ENCODE measurements at places on chromosomes 4 and X.

GRCh38 chr4:38860788-38861424, 4.3 kb upstream of the TLR6 start:
- H3K27ac ChIP-seq: no peak overlapping the region
- H3K36me3 ChIP-seq: no peaks in the 10 kb centered on the region
- H3K27me3 ChIP-seq: no peaks in the 10 kb centered on the region
- H3K4me1 ChIP-seq: peaks cover 16% of the 10 kb centered on the region

- no peak overlapping the region for H3K27ac ChIP-seq
- peaks cover 3% of the 10 kb centered on the region for H3K4me1 ChIP-seq
- H3K27me3 ChIP-seq: peaks cover 2% of the 10 kb centered on the region
- no peak for DNase-seq
- no peaks in the 10 kb centered on the region for H3K36me3 ChIP-seq
Observed at GRCh38 chr4:154366956-154367355, 124.6 kb downstream of the DCHS2 start.

DNA sequence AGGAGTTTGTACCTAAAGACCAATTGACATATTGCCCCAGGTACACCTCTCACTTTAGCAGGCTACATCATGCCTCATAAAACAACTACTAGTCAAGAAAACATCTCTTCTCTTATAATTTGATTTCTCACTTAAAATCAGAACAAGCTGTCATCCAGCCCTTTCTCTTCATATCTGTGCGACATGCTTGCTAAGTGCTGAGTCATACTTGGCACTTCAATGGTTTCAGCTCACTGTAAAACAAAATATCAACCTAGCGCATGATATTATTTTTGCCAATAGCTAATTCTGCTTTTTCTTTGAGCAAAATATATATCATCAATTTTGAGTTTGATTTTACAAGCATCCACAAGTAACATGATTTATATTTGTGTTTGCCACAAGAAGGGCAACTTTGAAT, 27.9 kb upstream of the FUNDC1 start:
- H3K4me3 ChIP-seq: no peak overlapping the region
- no peaks in the 10 kb centered on the region for H3K36me3 ChIP-seq
- H3K27me3 ChIP-seq: no peaks in the 10 kb centered on the region
- no peak overlapping the region for H3K27ac ChIP-seq

DNA sequence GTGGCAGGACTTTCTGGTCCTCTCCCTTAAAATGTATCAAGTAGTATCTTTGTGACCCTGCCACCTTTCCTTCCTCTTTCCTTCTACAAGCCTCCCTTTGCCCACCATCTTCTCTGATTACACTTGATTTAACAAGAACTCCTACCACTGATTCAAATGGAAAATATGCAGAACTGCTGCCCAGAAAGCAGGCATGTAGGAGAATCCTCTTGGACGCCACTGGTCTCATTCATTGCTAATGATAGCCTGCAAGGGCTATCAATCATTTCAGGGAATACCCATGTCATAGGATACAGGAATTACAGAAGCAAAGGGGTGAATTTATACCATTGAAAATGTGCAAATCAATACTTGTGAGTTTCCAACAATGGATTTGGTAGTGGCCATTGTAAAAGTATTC, 294.6 kb upstream of the NRK start:
- DNase-seq: no peak
- no peak overlapping the region for H3K27ac ChIP-seq
- no peaks in the 10 kb centered on the region for H3K27me3 ChIP-seq
- no peaks in the 10 kb centered on the region for H3K36me3 ChIP-seq
- no peak overlapping the region for H3K4me3 ChIP-seq
- no peaks in the 10 kb centered on the region for H3K4me1 ChIP-seq

DNA sequence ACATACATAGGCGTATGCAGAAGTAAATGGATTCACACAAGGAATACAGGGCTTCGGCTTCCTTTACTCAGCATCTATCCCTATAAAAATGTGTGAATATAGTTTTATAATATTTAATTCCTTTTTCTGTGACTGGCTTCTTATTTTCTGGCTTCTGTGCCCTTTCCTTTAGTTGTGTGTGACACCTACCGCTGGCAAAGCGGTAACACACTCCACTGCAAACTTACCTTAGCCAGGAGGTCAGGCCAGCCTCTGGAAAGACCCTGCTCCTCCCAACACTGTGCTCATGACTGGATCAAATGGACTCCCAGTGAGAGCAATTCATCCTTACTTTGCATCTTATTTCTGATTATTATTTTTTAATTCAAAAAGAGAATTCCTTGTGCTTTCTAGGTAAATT, 244.2 kb downstream of the ANK2 start:
- H3K4me1 ChIP-seq: no peaks in the 10 kb centered on the region
- no peak for DNase-seq
- no peak overlapping the region for H3K4me3 ChIP-seq

GRCh38 chr4:168163106-168163505, 70.8 kb downstream of the ANXA10 start:
- H3K27me3 ChIP-seq: no peaks in the 10 kb centered on the region
- DNase-seq: no peak
- H3K36me3 ChIP-seq: no peaks in the 10 kb centered on the region
- H3K27ac ChIP-seq: no peak overlapping the region
- H3K4me3 ChIP-seq: no peak overlapping the region

DNA sequence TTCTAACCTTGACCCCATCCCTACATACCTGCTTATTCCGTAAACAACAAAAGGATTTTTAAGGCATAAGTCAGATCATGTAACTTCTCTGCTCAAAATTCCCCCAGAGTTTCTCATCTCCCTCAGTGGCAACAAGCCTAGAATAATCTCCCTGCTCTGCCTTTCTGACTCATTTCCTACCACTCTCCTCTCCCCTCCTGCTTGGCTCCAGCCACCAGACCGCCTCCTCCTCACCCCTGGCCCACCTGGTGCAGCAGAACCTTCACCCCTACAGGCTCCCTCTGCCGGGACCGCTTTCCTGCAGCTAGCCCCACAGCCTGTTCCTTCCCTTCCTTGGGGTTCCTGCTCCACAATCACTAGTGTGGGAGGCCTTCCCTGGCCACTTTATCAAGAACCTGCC, 32.1 kb downstream of the TSPAN5 start:
- H3K27me3 ChIP-seq: no peaks in the 10 kb centered on the region
- H3K36me3 ChIP-seq: no peaks in the 10 kb centered on the region
- peaks cover 5% of the 10 kb centered on the region for H3K4me1 ChIP-seq
- peak; percentile 51 for DNase-seq

DNA sequence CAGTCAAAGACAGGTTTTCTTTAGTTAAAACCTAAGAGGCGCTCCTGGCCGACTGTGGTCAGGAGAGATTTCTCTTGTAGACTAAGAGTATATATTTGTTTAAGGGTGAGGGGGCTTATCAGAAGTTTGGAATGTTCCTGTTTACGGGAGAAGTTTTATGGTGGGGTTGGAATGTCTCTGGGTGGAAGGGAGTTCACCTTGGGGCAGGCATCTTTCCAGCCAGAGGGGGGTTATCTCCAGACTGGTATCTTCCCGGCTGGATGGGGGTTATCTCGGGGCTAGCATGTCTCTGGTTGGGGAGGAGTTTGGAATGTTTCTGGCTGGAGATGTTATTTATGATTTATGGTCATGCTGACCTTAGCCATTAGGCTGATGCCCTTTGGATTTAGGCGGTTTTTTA, 116.0 kb downstream of the COX7B2 start:
- no peak for DNase-seq
- no peaks in the 10 kb centered on the region for H3K4me1 ChIP-seq
- H3K27ac ChIP-seq: no peak overlapping the region
- H3K27me3 ChIP-seq: no peaks in the 10 kb centered on the region
- H3K36me3 ChIP-seq: no peaks in the 10 kb centered on the region
- no peak overlapping the region for H3K4me3 ChIP-seq

GRCh38 chrX:129719931-129720530, 18.7 kb upstream of the XPNPEP2 start:
- DNase-seq: no peak
- H3K27me3 ChIP-seq: no peaks in the 10 kb centered on the region
- no peak overlapping the region for H3K4me3 ChIP-seq
- H3K36me3 ChIP-seq: no peaks in the 10 kb centered on the region
- no peak overlapping the region for H3K27ac ChIP-seq

DNA sequence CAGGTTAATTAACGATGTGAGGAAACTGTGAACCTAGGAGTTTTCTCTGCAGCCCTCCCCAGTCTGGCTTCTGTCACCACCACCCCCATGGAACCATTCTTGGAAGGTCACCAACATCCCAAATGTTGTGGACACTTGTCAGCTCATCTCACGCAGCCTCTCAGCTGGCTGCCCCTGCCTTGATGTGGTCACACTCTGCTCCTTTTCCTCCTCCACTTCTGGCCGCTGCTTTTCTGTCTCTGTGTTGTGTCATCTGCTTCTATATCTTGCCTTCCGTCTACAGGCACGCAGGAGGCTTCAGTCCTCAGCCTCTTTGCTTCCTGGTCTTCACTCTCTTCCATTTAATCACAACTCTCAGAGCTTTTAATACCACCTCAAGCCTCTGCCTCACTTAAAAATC, 371.5 kb upstream of the SLIT2 start:
- H3K27ac ChIP-seq: no peak overlapping the region
- no peaks in the 10 kb centered on the region for H3K27me3 ChIP-seq
- H3K36me3 ChIP-seq: no peaks in the 10 kb centered on the region
- no peak for DNase-seq

- no peaks in the 10 kb centered on the region for H3K4me1 ChIP-seq
- no peak overlapping the region for H3K27ac ChIP-seq
- no peak for DNase-seq
- no peak overlapping the region for H3K4me3 ChIP-seq
Observed at GRCh38 chr4:175622887-175623286, 189.2 kb downstream of the GPM6A start.

- H3K4me1 ChIP-seq: peaks cover 66% of the 10 kb centered on the region
- H3K27me3 ChIP-seq: no peaks in the 10 kb centered on the region
- peaks cover 5% of the 10 kb centered on the region for H3K36me3 ChIP-seq
- peak overlapping the region; percentile 58 for H3K4me3 ChIP-seq
- no peak for DNase-seq
Observed at GRCh38 chrX:153922932-153923857, 2.9 kb downstream of the ARHGAP4 start.

DNA sequence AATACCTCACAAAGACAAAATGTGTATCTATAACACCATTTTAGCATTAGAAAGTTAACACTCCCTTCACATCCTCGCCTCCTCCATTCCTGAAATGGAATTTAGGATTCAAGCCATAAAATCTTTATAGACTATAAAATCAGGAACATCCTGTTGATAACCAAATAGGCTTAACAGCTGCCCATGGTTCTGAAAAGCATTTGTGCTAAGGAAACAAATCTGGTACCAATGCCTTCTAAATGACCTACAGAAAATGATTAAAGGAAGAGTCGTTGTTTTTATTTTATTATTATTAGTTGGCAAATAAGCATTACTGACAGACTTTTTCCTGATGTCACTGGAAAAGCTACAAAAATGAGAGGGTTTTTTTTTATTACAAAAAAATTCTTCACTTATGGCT, 79.8 kb downstream of the PAPSS1 start:
- no peaks in the 10 kb centered on the region for H3K4me1 ChIP-seq
- H3K27ac ChIP-seq: no peak overlapping the region
- H3K36me3 ChIP-seq: peaks cover 25% of the 10 kb centered on the region
- no peak overlapping the region for H3K4me3 ChIP-seq
- DNase-seq: no peak

DNA sequence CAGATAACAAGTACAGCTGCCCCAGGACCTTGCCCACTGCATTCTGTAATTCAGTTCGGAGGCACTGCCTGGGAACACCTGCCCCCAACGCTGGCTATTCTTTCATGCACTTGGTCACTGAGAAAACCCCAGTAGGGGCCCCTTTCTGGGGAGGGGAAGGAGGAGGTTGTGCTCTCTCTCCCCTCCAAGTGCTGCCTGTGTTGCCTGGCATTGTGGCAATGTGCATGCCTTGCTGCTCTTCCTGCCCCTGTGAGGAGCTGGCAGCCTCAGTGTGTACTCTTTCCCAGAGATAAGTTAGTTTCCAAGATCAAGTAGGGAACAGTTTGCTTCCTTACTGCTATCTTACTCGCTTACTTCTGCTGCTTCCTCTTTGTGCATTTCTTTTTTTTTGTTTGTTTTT, 90.8 kb downstream of the AASDH start:
- DNase-seq: no peak
- no peaks in the 10 kb centered on the region for H3K27me3 ChIP-seq
- no peak overlapping the region for H3K4me3 ChIP-seq
- no peak overlapping the region for H3K27ac ChIP-seq
- H3K4me1 ChIP-seq: peaks cover 16% of the 10 kb centered on the region

DNA sequence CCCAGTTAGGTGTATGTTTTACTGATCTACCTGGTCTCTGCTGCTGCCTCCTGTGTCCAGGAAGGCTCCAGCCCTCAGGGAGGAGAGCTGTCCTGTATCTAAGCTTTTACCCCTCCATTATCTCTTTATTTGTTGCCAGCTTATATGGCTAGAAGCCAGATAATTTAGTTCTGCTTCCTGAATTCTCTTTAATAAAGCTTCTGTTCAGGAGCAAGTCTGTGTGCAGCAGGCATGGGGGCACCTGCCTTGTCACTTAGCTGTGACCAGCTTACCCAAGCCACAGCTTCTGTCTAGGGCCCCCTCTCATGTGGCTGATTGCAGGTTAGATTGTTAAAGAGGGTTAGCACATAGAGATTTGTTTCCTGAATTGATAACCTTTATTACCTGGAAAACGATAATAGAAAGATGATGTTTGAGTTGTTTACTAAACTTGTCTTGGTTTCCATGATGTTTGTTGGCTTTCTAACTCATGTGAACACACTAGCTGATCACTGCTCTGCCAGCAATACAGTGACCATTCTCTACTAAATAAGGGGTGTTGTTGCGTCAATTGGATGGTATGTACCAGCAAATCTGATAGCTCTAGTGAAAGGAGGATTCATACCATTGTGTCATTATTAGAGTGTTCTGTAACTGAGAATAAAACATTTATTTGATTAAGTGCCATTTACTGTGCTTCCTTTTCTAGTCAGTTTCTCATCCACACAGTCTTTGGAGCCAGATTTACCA, 189.8 kb upstream of the ANK2 start:
- no peaks in the 10 kb centered on the region for H3K36me3 ChIP-seq
- no peak overlapping the region for H3K27ac ChIP-seq
- DNase-seq: no peak
- H3K27me3 ChIP-seq: no peaks in the 10 kb centered on the region
- no peak overlapping the region for H3K4me3 ChIP-seq

DNA sequence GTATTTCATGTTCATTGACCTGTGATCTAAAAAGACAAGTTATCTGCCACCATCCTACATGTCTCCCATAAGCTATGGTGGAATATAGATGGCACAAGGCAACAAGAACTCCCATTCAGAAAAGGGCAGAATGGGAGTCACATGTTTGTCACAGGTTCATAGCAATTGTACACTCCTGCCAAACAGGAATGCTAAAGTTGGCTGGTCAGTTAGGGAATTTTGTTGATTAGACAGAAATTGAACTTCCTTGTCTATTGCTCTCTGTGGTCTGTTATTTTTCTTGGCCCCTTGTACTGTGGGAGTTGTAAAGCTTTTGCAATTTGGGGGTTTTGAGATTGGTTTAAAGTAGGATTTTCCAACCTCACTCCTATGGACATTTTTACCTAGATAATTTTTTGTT, 101.7 kb upstream of the SOD3 start:
- H3K4me3 ChIP-seq: no peak overlapping the region
- H3K27me3 ChIP-seq: no peaks in the 10 kb centered on the region
- no peaks in the 10 kb centered on the region for H3K36me3 ChIP-seq
- no peak for DNase-seq
- H3K27ac ChIP-seq: no peak overlapping the region
